ENCODE measurements at places on chromosomes 7 and 10.

DNA sequence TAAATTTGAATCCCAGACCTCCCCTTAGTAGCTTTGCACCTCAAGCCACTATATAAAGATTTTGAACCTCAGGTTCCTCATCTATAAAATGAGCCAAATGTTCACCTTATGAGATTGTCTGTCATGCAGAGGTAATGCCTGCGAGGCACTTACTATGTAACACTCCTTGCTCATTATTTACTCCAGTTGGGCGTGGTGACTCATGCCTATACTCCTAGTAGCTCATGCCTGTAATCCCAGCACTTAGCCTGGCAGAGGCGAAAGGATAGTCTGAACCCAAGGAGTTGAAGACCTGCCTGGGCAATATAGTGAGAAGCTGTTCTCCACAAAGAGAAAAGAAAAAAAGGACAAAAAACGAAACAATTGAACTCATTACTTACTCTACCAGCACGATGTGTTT is 82.2 kb downstream of the MDFIC start:
- DNase-seq = no peak

DNA sequence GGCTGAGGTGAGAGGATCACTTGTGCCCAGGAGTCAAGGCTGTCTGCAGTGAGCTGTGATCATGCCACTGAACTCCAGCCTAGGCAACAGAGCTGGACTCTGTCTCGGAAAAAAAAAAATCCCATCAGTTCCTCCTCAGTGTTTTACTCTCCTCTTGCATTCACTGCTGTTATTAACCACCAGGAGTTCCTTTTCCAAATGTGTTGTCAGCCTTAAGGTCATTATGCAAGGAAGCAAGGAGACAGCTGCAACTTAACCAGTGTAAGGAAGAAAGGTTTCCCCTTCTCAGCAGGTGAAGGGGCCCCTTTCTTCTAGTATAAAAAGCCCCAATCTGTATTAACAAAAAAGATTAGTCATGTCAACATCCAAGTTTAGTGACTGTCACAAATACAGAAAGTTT is 86.6 kb upstream of the LEP start:
- no peak for DNase-seq

- no peak for DNase-seq
Measured at GRCh38 chr7:139044813-139045794, 9.3 kb upstream of the ZC3HAV1L start.

- DNase-seq = peak; percentile 36
Measured at GRCh38 chr10:70738006-70738760, 47.0 kb downstream of the TBATA start.

GRCh38 chr10:132270256-132270655 is 37.5 kb downstream of the STK32C start:
- DNase-seq = no peak

GRCh38 chr10:32072025-32072800 is 16.0 kb upstream of the KIF5B start:
- no peak for DNase-seq

GRCh38 chr10:78445308-78445707 is 411.6 kb downstream of the RPS24 start:
- no peak for DNase-seq

DNA sequence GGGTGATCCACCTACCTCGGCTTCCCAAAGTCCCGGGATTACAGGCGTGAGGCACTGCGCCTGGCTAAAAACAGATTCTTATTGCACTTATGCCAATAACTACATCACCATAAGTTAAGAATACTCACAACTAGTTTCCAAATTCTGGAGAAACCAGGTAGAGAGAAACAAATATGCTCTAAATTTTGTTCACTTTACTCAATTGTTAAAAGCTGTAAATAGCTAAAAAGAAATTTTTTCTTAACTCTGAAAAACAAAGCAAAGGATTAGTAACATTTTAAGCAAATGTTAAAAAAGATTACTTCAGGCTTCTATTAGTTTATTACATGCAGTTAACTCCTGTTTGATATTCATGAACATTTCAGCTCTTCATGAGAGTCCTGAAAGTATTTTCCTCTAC is 28.3 kb upstream of the ZMIZ2 start:
- DNase-seq = no peak

GRCh38 chr10:97850446-97850845 is 803 bp downstream of the GOLGA7B start:
- DNase-seq = no peak

- DNase-seq = no peak
Measured at GRCh38 chr7:18685971-18686370, 190.4 kb downstream of the HDAC9 start.

DNA sequence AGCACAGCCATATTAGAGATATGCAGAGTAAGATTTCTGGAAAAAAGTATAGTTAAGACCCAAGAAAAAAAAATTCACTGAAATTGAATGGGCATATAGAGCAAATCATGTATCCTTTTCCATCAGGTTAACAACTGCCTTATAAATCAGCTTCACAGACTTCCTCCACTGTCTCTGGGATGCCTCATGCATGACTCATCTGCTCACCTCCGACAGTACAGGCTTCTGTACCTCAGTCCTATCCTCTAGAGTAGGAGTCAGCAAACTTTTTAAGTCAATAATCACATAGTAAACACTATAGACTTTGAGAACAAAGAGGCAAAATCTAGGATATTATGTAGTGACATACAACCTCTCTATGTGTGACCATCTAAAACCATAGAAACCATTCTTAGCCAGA is 211.6 kb upstream of the SP8 start:
- no peak for DNase-seq

GRCh38 chr10:6786579-6787031 is 206.5 kb upstream of the PRKCQ start:
- DNase-seq = no peak

GRCh38 chr10:74502963-74503608 is 323.3 kb upstream of the KAT6B start:
- no peak for DNase-seq

DNA sequence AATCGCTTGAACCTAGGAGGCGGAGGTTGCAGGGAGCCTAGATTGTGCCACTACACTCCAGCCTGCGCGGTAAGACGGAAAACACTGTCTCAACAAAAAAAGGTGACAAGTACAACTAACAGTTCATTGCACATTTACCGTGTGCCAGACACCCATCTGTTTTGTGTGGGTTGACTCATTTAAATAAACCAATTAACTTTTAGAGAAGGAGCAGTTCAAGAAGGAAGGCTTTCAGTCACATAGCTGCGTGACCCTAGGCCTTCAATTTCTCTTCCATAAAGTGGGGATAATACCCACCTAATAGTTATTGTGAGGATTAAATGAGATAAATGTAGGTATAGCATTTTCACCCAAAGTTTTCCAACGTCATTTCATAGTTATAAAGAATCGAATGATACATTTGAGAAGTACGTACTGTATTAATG is 52.3 kb upstream of the KDM7A start:
- no peak for DNase-seq

DNA sequence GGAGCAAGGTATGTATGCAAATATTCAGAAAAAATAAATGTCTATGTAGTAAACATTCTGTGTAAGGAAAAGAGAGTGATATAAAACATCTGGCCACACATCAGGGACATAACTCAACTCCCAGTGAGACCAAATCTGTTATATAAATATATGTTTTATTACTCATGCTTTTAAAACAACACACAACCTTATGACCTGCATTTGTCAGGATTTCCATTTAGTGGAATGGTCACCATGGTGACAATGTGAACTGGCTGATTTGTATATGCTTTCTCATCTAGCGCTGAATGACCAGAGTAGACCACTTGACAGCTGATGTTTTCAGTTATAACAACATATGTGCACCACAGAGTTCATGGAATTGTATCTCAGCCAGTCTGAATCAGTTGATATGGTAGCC is 551.7 kb downstream of the HTR7 start:
- no peak for DNase-seq

GRCh38 chr7:22154143-22154529 is 202.8 kb downstream of the RAPGEF5 start:
- no peak for DNase-seq

DNA sequence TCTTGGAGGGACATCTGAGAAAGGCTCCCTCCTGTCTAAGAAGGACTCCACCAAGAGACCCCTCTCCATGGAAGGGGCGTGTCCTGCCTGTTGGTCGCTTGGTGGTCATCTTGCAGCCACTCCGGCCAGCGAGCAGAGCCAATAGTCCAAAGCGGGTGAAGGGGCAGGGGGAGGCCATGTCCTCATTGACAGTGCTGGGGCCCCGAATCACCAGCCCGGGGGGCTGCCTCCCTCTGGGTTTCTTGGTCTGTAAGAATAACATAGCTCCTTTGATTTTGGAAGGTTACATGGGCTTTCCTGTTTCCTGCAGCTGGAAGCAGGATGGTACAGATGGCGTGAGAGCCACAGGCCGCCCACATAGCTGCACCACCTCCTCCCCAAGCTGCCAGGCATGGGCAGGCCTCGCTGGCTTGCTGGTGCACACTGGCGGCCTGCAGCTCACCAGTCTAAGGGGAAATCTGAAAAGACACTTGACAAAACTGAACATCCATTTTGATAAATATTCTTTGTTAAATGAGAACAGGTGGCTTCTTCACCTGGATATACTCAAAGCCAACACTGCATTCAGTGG is 105.8 kb downstream of the ARHGAP22 start:
- no peak for DNase-seq

- peak; percentile 68 for DNase-seq
Measured at GRCh38 chr7:66183700-66184099, 21.4 kb upstream of the TPST1 start.

DNA sequence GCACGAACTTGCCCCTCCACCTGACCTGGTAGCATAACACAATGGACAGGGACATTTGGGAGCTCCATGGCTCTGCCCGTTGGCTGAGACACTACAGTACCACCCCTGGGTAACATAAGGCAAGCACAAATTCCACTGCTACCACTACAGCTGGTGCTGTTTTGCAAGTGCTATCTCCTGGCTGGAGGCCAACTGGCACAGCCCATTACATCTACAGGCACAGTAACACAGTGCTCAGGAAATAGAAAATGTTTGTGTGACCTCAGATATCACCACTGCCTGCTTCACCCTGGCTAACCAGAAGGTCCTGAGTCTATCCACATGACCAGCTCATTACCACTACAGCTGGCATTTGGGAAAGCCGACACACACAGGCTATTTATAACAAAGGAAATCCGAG is 631.1 kb upstream of the MBL2 start:
- no peak for DNase-seq

DNA sequence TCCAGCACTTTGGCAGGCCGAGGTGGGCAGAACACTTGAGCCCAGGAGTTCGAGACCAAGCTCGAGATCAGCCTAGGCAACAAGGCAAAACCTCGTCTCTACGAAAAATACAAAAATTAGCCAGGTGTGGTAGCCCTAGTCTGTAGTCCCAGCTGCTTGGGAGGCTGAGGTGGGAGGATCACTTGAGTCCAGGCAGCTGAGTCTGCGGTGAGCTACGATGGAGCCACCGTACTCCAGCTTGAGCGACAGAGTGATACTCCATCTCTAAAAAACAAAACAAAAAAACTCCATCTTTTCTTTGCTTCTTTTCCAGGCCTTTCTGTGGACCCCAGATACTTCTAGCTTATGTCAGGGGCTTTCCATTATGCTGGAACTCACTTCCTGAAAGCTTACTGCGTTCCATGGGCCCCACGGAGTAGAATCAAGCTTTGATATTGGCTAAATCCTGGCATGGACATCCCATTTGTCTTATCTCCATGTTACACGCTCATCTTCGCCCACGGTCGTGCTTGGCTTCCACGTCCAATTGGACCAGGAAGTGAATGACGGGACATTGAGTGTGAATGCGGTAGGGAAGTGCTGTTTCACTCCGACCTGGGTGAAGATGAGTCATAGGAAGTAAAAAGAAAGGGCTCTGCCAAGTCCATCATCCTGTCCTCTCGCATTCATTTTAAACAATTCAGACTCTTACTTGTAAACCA is 45.7 kb downstream of the FAM171A1 start:
- DNase-seq = peak; percentile 64

GRCh38 chr7:89456556-89456955 is 661.0 kb upstream of the TEX47 start:
- no peak for DNase-seq

DNA sequence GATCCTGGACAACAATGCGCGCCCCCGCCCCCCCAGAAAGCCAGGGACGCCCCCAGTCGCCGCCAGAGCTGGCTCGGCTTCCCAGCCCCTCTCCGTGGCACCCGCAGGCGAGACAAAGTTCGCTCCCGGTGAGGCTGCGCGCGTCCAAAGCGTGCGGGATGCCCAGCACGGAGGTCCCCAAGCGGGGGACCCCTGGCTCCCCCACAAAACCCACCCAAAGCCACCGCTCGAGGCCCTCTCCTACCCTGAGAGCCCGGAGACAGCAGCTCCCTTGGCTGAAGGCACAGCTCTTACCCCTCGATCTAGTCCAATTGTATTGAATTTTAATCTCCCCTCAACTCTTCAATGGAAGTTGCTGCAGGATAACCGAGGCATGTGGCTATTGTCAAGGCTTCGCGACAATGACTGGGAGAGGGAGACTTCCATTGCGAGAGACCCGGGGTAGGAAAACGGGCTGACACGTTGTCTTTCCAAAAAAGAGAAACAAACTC is 305.3 kb downstream of the PRPF18 start:
- no peak for DNase-seq

GRCh38 chr7:301291-302053 is 11.5 kb downstream of the FOXL3 start:
- no peak for DNase-seq

DNA sequence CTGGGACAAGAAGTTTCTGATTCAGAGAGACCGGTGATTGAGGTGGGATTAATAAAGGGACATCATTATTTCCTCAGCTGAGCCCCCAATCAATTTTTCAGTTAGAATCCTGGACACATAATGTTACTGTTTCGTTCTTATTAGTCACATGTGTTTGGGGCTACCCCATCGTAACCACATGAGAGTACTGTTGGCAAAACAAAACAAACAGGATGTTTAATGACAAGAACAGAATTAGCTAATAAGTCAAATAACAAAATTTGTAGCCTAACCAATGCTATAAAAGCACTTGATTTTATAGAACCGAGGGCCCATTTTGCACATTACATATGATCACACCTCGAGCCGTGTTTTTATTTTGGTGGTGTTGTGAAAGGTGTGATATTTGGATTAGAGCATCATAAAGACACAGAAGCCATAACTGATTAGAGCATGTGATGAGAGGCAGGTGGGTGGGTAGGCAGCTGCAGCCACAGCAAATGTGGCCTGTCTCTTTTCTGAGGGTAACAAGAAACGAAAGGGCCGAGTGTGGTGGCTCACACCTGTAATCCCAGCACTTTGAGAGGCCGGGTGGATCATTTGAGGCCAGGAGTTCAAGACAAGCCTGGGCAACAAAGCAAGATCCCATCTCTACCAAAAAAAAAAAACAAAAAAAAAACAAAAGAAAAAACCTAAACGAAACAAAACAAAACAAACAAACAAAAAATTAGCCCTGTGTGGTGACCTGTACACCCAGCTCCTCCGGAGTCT is 1.8 kb upstream of the VWC2 start:
- DNase-seq = no peak

Measured in H54 (cell line).